ENCODE measurements at places on chromosomes 5 and 9.

GRCh38 chr9:71459082-71459481 lies 309.2 kb downstream of the CEMIP2 start:
- DNase-seq, result no peak

DNA sequence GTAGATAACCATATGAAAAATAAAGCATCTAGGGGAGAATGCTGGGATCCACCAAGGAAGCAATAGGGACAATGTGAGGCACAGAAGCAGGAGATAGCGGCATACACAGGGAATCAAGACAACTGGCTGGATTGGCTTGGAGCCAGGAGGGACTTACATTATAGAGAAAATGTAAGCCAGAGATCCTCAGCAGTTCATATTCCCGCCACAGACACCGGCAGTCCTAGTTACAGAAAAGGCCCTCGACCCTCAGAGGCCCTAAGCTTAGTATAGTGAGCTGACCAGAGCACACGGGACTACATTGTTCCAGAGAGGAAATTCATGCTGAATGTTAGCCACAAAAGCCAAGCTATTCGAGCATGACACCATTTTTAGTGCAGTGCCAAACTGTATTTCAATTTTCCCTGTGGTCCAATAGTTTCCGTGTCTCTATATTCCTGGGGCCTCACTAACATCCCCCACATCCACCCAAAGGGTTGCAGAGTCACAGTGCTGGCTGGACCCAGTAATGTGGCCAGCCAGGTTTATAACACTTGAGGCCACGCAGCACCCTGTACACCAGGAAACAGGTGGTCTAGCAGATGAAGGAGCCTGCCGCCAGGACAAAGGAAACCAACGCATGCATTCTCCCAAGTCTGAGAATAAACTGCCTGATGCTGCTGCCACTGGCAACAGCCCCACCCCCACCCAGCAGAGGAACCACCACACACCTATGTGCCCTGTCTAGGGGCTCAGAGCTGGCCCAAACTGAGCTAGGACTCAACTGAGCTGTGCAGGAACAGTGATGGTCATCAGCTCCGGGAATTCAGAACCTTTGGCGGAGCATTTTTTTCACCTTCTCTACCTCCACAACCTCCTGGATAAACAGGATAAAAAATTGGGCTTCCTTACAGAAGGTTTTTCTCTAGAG lies 693.2 kb upstream of the CHD1 start:
- no peak for DNase-seq

- DNase-seq, result no peak
Observed at GRCh38 chr5:100598446-100598845, 63.3 kb downstream of the FAM174A start.

DNA sequence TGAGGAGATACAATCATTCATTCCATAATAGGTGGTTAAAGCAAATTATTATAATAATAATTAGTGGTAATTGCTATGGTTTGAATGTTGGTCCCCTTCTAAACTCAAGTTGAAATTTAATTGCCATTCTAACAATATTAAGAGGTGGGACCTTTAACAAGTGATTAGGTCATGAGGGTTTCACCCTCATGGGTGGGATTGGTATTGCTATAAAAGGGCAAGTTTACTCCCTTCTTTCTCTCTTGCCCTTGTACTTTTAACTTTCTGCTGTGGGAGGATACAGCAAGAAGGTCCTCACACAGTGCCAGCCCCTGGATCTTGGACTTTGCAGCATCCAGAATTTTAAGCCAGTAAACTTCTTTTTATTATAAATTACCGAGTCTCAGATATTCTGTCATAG lies 101.9 kb upstream of the PARP8 start:
- DNase-seq, result no peak

GRCh38 chr5:107154593-107154992 lies 516.1 kb downstream of the EFNA5 start:
- no peak for DNase-seq

DNA sequence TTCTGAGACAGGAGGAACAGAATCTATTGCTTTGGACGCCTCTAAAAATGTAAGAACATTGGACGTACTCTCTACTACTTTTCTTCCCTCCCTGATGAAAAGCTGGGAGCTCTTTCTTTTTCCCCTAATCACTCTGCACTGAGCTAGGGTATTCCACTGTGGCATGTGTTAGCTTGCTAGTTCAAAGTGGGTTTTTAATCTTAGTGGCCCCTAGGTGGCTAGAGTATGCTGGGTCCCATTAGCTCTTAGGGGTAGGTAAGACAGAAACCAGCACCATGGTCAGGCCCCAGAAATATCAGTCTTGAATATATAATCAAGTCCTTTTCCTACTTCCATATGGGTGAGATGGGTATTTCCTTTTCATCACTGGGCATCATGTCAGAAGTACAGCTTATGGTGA lies 945.2 kb upstream of the PTPRD start:
- no peak for DNase-seq

DNA sequence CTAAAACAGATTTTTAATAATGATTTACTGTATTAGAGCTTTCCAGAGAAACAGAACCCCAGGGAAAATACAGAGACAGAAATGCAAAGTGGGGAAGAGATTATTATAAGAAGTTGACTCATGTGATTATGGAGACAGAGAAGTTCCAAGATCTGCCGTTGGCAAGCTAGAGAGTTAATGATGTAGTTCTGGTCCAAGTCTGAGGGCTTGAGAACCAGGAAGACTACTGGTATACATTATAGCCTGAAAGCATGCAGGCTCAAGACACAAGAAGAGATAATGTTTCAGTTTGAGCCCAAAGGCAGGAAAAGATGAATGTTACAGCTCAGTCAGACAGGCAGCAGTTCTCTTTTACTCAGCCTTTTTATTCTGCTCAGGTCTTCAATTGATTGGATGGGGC lies 98.8 kb upstream of the NFIL3 start:
- DNase-seq, result no peak

DNA sequence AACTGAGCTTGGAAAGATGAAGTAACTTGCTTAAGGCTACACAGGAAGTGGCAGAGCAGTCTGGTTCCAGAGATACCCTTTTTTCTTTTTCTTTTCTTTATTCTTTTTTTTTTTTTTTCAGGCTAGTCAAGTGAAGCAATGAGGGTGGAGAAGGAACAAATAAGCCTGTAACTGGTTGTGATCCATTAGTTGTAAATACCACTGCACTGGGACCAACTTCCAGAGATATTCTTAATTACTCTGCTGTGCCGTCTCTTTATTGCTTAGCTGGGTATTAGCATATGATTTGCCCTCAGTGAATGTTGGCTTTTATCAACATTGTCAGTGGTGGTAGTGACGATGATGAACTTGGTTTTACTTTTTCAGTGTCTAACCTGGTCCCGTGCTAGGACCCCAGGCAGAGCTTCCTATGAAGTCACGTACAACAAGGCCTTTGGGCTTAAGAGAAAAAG lies 26.7 kb downstream of the LNPEP start:
- no peak for DNase-seq

- no peak for DNase-seq
Observed at GRCh38 chr9:112059145-112059965, 115.7 kb downstream of the SUSD1 start.
